ENCODE measurements at places on chromosomes 16 and 17. TPM values are rescaled to one million over a fixed set of nuclear protein-coding genes. Genes with fewer than 3 reads are reported as not detected.

The CD300LG gene
- total RNA-seq: 7.1 TPM

The KRTAP17-1 gene
- total RNA-seq: not detected

The C16orf46 gene
- total RNA-seq: 0.67 TPM

The SLC47A1 gene
- 5.5 TPM for total RNA-seq

DNA sequence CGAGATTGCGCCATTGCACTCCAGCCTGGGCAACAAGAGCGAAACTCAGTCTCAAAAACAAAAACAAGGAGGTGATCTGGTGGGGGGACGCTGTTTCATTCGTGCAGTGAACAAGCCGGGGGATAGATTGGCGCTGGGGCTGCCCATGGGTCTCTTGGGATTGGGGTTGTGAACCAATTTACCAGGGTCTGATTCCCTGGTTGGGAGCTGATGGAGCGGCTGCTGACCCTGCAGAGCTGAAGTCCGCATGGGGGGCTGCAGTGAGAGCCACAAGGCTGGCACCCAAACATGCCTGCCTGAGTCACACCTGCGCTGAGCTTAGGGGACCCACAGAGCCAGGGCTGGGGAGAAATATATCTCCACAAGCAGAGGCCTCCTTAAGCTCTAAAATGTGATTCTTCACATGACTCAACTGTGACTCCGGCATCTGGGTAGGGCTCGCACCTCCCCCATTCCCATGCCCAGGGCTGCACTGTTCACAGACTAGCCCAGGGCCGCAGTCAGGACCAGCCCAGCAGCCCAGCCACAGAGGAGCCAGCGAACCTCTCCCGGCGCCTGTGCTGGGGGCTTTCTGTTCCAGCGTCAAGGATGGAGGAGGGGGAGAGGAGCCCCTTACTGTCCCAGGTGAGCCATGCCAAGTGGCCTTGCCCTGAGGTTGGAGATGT is 5.0 kb downstream of the TSPAN10 start:
- peaks cover 5% of the 10 kb centered on the region for H3K27me3 ChIP-seq
- no peak overlapping the region for H3K27ac ChIP-seq
- DNase-seq: peak; percentile 55
- H3K4me1 ChIP-seq: peaks cover 5% of the 10 kb centered on the region
- H3K4me3 ChIP-seq: no peak overlapping the region
- no peaks in the 10 kb centered on the region for H3K36me3 ChIP-seq

DNA sequence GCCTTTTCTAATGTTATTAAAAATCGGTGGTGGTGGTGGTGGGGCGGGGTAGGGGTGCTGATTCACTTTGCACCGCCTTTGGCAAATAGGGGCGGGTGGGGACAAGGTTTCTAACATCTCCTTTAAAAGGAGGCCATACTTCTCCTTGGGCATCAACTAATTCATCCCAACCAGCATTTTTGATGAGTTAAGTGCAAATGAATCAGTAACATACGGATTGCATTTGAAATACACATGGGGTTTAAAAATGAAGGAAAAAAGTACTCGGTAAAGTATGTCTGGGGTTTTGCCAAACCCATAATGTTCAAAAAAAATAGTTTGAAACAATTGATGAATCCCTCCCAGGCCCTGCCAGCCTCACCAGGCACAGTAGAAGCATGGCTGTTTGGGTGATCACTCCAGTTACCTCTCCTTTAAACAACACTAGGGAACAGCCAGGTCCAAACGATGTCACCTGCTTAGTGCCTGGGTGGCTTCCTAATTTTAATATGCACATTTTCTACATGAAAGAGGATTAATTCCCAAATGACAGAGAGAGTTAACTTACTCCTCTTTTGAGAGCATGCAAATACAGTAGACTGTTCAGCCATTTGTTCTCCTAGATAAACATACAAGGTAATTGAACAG is 107.2 kb downstream of the ANKFN1 start:
- no peak overlapping the region for H3K27ac ChIP-seq
- no peaks in the 10 kb centered on the region for H3K36me3 ChIP-seq
- no peaks in the 10 kb centered on the region for H3K4me1 ChIP-seq
- H3K27me3 ChIP-seq: no peaks in the 10 kb centered on the region

DNA sequence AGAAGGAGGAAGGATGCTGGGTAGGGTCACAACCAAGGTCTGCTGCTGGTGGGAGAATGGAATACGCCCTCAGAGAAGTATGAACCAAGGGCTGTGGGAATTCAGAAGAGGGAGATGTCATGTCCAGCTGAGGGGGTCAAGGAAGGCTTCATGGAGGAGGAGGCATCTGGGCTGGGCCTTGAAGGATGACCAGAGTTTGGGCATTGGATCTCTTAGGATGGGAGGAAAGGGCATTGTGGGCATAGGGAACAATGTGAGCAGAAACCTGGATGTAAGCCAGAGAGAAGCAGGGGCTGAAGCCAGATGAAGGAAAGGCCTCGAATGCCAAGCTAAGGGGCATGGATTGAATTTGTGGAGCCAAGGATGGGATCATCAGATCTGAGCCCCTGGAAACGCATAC is 49.2 kb upstream of the MAP3K14 start:
- H3K4me1 ChIP-seq: peaks cover 4% of the 10 kb centered on the region
- peaks cover under 1% of the 10 kb centered on the region for H3K27me3 ChIP-seq
- no peak overlapping the region for H3K4me3 ChIP-seq
- no peak overlapping the region for H3K27ac ChIP-seq

GRCh38 chr16:56413381-56413780 is 12.0 kb downstream of the AMFR start:
- no peaks in the 10 kb centered on the region for H3K27me3 ChIP-seq
- peaks cover 30% of the 10 kb centered on the region for H3K36me3 ChIP-seq
- H3K4me3 ChIP-seq: no peak overlapping the region
- H3K4me1 ChIP-seq: no peaks in the 10 kb centered on the region
- no peak overlapping the region for H3K27ac ChIP-seq

DNA sequence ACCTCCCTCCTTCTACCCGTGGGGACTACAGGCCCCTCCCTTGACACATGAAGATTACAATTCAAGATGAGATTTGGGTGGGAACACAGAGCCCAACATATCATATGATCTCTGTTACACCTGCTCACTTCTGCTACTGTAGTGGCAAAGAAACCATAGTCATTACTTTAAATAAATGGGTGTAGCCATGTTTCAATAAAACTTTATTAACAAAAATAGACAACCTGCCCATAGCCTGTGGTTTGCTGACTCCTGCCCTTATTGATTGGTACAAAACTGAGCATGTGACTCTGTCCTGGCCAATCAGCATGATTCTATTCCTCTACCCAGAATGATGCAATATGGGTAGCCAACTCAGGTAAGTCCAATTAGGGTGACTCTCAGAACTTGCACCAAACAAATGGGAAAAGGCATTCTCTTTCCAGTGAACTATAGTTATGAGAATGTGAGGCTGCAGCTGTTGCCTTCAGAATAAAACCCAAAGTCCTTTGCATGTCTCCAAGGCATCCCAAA is 15.7 kb upstream of the ERCC4 start:
- no peaks in the 10 kb centered on the region for H3K27me3 ChIP-seq
- no peaks in the 10 kb centered on the region for H3K36me3 ChIP-seq
- H3K27ac ChIP-seq: no peak overlapping the region
- H3K4me1 ChIP-seq: no peaks in the 10 kb centered on the region
- H3K4me3 ChIP-seq: no peak overlapping the region

- DNase-seq: no peak
- no peak overlapping the region for H3K4me3 ChIP-seq
- peaks cover 4% of the 10 kb centered on the region for H3K4me1 ChIP-seq
- peaks cover 4% of the 10 kb centered on the region for H3K27me3 ChIP-seq
- H3K27ac ChIP-seq: no peak overlapping the region
Observed at GRCh38 chr17:80195671-80196529, 24.2 kb downstream of the SGSH start.

DNA sequence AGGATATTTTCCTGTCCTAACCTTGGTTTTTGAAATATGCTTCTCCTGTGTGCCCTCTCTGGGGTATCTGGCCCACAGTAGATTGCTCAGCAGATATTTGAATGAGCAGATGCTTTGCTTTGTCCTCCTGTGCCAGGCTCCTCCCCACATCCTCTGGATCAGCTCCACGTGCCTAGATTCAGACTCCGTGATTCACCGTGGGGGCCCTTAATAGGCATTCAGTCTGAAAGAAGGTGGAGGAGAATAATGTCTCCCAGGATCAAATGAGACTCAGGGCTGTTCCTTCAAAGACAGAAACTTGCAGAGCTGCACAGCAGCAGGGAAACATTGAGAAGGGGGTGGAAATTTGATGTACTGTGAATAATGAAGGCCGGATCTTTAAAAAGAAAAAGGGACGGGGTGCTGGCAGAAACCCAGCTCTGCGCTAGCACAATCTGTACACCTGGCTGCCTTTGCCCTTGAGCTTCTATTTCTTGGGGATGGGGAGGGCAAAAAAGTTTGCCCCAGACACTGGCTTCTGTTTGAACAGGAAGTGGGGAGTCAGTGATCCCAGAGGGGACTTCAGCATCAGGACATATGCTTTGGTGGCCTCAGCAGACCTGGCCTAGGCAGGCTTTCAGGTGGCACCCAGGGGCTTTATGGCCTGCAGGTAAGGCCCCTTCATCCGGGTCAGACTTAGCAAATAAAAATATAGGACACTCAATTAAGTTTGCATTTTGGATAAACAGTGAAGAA is 15.9 kb upstream of the SLC12A3 start:
- no peak overlapping the region for H3K4me3 ChIP-seq
- peaks cover 24% of the 10 kb centered on the region for H3K4me1 ChIP-seq
- H3K27me3 ChIP-seq: no peaks in the 10 kb centered on the region
- peak overlapping the region; percentile 53 for H3K27ac ChIP-seq
- H3K36me3 ChIP-seq: no peaks in the 10 kb centered on the region

DNA sequence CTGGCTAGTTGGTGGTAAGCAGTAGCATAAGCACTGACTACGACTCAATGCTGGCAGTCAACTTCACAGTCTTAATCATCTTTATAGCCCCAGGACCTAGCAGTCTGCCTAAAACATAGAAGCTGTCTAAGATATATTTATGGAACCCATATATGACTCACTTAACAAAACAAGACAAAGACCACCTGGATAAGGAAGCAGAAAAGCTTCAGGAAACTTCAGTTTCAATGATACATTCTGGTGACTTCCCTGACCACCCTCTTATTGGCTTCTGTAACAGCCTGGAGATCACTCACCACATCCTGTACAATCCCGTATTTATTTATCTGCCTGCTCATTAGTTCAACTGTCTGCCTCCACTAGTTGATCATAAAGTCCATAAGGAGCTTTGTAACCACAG is 95.5 kb downstream of the PMP22 start:
- no peak for DNase-seq
- H3K4me3 ChIP-seq: no peak overlapping the region
- no peaks in the 10 kb centered on the region for H3K4me1 ChIP-seq
- H3K27me3 ChIP-seq: no peaks in the 10 kb centered on the region
- H3K27ac ChIP-seq: no peak overlapping the region

GRCh38 chr17:78016852-78017251 is 58.3 kb downstream of the TNRC6C start:
- H3K36me3 ChIP-seq: no peaks in the 10 kb centered on the region
- no peaks in the 10 kb centered on the region for H3K27me3 ChIP-seq
- no peak overlapping the region for H3K27ac ChIP-seq
- DNase-seq: no peak

GRCh38 chr17:34302636-34303035 is 16.6 kb upstream of the CCL8 start:
- no peak for DNase-seq
- no peaks in the 10 kb centered on the region for H3K27me3 ChIP-seq
- no peak overlapping the region for H3K27ac ChIP-seq
- H3K36me3 ChIP-seq: no peaks in the 10 kb centered on the region
- H3K4me1 ChIP-seq: peaks cover 17% of the 10 kb centered on the region

GRCh38 chr17:40092581-40092980 is 7.8 kb downstream of the NR1D1 start:
- no peaks in the 10 kb centered on the region for H3K27me3 ChIP-seq
- peaks cover 66% of the 10 kb centered on the region for H3K36me3 ChIP-seq
- no peak for DNase-seq
- H3K4me1 ChIP-seq: peaks cover 13% of the 10 kb centered on the region
- H3K27ac ChIP-seq: peak overlapping the region; percentile 85
- no peak overlapping the region for H3K4me3 ChIP-seq

GRCh38 chr16:55663765-55664677 is 8.2 kb downstream of the SLC6A2 start:
- no peak overlapping the region for H3K27ac ChIP-seq
- no peaks in the 10 kb centered on the region for H3K36me3 ChIP-seq
- no peaks in the 10 kb centered on the region for H3K4me1 ChIP-seq
- DNase-seq: no peak
- no peak overlapping the region for H3K4me3 ChIP-seq

- H3K27ac ChIP-seq: no peak overlapping the region
- no peaks in the 10 kb centered on the region for H3K4me1 ChIP-seq
- no peak for DNase-seq
- H3K4me3 ChIP-seq: no peak overlapping the region
- no peaks in the 10 kb centered on the region for H3K27me3 ChIP-seq
Observed at GRCh38 chr16:4522051-4522581, 16.5 kb downstream of the CDIP1 start.

DNA sequence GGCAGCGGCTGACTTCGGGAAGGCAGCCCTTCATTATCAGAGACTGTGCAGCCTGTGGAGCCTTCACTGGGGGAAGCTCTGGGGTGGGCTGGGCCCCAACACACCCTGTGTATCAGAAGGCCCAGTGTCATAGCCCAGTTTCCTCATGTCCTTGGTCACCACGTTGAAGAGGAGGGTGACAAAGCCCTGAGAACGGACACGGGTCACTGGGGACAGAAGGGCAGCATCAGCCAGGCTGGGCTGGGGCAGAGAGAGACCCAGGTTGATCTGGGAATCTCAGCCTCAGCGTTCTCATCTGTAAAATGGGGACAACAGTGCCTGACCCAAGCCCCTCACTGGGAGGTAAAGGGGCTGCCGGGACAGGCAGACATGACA is 19.3 kb downstream of the B9D1 start:
- H3K4me3 ChIP-seq: no peak overlapping the region
- H3K27ac ChIP-seq: no peak overlapping the region
- DNase-seq: no peak
- peaks cover 7% of the 10 kb centered on the region for H3K4me1 ChIP-seq
- no peaks in the 10 kb centered on the region for H3K36me3 ChIP-seq

DNA sequence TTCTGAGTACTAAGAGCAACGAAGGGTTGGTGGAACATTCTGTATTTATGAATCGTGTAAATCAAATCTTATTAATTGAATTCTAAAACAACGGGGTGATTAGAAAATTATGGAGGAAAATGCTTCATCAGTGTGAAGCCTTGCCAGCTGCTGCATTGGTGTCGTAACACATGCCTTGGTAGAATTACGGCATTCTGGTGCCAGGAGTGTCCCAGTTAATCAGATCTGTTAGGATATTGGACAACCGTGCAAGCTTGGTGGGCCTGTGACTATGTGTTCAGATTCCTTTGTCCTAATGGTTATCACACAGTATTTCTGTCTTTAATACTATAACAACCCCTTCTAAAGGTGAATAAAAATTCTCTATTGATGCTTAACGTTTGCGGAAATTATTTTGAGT is 44.2 kb upstream of the TANC2 start:
- peaks cover 2% of the 10 kb centered on the region for H3K4me1 ChIP-seq
- H3K36me3 ChIP-seq: no peaks in the 10 kb centered on the region
- H3K4me3 ChIP-seq: no peak overlapping the region
- no peak overlapping the region for H3K27ac ChIP-seq
- DNase-seq: no peak
- no peaks in the 10 kb centered on the region for H3K27me3 ChIP-seq

DNA sequence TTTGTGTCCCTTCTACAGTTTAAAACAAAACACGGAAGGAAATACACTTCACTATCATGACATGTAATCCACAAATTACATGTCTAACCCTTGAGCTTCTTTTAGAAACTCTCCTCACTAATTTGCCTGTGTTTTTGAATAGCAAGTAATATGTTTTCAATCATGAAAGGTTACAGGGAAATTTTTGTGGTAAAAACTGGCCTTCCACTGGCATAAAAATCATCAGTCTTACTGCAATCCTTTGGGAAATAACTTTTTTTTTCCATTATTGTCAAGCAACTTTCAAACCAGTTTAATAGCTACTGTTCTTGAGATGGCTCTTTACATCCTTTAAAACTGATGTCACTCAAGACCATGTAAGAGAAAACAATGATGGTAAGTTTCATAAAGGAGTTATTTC is 27.0 kb downstream of the MYO1D start:
- no peak for DNase-seq
- no peak overlapping the region for H3K27ac ChIP-seq
- no peaks in the 10 kb centered on the region for H3K27me3 ChIP-seq
- no peaks in the 10 kb centered on the region for H3K4me1 ChIP-seq
- no peak overlapping the region for H3K4me3 ChIP-seq

Data from left lung (tissue), 14 donors.